ENCODE measurements at places on chromosomes 1 and 21.
A peak's percentile ranks its signal among the peaks of the same experiment; 100 is the strongest.

DNA sequence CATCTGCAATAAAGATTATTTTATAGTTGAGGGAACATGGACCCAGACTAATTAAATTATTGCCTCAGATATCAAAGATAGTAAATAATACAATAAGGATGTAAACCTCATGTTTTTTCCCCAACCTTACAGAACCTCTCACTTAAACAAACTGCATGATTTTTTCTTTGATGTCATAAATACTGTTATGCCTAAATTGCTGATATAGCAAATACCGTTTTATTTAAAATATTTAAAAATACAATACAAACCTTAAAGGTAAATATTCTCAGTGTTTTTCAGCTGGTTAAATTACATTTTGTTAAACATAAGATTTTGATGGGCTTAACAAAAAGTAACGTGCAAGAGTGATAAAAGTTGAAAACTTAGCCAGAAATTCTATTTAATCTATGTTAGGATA, 24.4 kb upstream of the RGS2 start:
- no peak for DNase-seq

GRCh38 chr1:200561856-200562214, 58.7 kb downstream of the KIF14 start:
- DNase-seq = no peak

- no peak for DNase-seq
These were observed 147.8 kb downstream of the TLR5 start for GRCh38 chr1:222995236-222995580.

DNA sequence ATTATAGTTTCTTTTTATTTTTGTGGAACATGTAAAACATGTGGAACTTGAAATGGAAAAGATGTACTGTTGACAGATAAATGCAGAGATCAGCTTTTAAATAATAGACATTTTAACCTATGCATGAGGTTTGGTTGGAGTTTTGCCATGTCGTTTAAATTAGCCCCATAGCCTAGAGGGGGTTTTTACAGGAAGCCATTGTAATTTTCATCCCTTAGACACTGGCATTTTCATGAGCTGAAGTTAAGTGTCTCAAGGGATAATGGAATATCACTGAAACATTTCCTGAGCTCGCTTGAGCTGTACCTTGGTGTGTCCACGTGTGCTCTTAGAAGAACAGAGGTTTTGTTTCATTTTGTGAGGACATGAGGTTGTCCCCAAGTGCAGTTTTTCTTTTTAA, 54.2 kb downstream of the HMCN1 start:
- DNase-seq = no peak

DNA sequence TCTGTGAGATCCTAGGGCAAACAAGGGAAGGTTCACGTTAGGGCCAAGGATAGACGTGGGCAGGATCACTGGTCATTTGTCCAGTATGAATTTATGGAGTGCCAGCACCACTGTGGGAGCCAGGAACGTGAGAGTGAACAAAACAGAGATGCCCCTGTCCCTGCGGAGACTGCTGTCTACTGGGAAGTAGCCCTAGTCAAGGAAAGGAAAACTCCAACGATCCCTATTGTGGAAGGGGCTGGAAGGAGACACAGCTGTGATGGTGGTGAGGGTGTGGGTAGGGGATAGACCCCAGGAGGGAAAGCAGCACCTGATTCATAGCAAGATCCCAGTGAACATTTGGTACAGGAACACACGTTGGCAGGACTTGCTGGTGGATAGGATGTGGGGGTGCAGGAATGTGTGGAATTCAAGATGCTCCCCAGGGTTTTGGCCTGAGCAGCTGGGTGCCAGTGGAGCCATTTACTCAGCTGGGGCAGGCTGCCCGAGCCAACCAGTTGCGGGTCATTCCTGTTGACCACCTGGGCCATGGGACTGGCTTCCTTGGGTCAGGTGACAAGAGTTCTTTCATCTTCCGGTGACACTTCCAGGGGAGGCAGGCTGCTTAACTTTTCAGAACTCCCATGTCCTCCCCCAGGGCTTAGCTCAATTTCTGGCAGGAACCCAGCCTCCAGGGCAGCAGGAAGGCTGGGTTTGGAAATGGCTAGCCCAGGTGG, 1.2 kb upstream of the ATP13A2 start:
- no peak for DNase-seq

GRCh38 chr21:45636951-45637646, 6.4 kb upstream of the PCBP3 start:
- no peak for DNase-seq

GRCh38 chr21:23887725-23888306, 1719.5 kb downstream of the MRPL39 start:
- DNase-seq = no peak

- DNase-seq = no peak
These were observed 250.3 kb downstream of the PTPRC start for GRCh38 chr1:198889101-198889500.

GRCh38 chr1:191618181-191618580, 540.1 kb upstream of the RGS18 start:
- DNase-seq = no peak

DNA sequence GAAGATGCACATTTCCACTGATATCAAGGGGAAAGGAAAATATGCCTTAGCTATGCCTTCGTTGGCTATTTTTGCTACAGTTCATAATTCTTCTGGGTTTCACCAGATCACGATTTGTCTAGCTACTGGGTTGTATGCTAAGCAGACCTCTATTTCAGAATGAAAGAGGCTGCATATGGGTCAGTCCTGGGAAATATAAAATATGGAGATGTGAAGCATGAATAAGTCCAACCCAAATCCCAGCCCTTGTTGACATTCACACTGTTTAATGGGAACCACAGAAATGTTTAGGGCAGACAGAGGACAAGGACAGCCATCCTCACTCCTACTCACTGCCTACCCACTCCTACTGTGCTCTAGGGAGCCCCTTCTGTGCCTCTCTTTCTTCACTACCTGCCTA, 343.2 kb upstream of the CAMK1G start:
- DNase-seq = no peak

GRCh38 chr1:113219828-113220227, 146.8 kb downstream of the LRIG2 start:
- no peak for DNase-seq

DNA sequence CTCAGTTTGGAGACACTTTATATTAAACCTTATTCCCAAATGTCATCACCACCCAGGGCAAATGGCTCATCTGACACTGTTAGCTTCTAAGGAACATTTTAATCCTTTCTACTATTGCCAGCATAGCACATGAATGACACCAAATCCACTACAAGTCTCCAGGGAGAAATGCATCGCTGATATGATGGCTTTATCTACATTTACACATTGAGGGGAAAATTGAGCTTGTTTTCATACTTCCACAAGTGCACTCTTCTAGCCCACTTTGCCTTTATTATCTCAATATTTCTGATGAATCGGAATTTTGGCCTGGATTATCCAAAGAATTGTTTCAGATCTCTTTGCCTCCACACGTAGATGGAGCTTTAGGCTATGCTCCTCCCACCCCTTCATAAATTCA, 75.4 kb downstream of the RUNX1 start:
- no peak for DNase-seq

GRCh38 chr1:56457756-56458375, 121.5 kb downstream of the PLPP3 start:
- DNase-seq = no peak

DNA sequence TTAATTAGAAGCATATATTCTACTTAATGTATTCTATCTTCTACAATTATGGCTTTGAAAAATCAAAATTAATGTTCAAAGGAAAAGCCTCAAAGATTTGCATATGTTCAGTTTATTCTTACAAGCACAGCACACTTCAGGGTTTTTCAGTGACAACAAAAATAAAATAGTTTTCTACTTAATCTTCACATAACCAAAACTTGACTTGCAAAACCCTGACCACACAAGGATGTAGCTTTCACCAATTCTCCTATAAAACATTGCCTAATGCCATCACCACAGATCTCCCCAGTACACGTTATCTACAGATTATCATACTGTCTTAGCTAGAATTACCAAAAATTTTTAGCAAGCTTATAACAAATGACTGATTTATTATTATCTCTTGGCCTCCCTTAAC, 23.3 kb downstream of the LPAR3 start:
- DNase-seq = no peak

DNA sequence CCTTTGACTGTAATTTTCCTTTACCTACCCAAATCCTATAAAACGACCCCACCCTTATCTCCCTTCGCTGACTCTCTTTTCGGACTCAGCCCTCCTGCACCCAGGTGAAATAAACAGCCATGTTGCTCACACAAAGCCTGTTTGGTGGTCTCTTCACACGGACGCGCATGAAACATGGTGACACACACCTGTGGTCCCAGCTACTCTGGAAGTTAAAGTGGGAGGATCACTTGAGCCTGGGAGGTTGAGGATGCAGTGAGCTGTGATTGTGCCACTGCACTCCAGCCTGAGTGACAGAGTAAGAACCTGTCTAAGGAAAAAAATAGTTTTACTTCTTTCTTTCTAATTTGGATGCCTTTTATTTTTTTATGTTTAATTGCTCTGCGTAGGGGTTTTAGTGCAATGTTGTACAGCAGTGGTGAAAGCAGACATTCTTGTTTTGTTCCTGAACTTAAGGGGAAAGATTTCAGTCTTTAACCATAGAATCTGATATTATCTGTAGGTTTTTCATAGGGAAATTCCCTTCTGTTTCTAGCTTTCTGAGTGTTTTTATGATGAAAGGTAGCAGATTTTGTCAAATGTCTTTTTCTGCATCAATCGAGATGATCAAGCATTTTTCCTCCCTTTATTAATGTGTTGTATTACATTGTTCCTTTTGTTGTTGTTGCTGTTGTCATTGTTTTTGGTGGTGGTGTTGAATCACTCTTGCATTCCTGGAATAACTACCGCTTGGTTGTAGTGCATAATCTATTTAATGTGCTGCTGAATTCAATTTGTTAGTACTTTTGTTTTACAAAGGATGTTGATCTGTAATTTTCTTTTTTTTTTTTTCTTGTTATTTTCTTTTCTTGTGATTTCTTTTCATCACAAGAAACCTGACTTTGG, 497.4 kb downstream of the DISC1 start:
- DNase-seq = peak; percentile 12

GRCh38 chr1:19563324-19564097, 78.2 kb upstream of the CAPZB start:
- no peak for DNase-seq

- DNase-seq = no peak
These were observed 541.7 kb upstream of the PBX1 start for GRCh38 chr1:164017239-164017638.

DNA sequence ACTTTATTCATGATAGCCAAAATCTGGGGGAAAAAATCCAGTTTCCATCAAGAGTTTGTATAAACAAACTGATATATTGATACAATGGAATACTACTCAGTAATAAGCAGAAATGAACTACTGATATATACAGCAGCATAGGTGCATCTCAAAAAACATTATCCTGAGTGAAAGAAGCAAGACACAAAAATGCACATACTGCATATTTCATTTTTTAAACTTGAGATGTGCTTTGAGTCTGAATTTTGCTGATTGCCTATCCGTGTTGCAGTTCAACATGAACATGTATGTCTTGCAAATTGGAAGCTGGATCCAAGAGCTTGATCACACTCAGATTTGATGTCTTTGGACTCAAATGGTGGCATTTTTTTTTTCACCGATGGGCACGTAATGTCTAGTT, 132.4 kb downstream of the TSEN15 start:
- no peak for DNase-seq

- peak; percentile 62 for DNase-seq
These were observed 1.2 kb downstream of the HSPG2 start for GRCh38 chr1:21935891-21936365.

DNA sequence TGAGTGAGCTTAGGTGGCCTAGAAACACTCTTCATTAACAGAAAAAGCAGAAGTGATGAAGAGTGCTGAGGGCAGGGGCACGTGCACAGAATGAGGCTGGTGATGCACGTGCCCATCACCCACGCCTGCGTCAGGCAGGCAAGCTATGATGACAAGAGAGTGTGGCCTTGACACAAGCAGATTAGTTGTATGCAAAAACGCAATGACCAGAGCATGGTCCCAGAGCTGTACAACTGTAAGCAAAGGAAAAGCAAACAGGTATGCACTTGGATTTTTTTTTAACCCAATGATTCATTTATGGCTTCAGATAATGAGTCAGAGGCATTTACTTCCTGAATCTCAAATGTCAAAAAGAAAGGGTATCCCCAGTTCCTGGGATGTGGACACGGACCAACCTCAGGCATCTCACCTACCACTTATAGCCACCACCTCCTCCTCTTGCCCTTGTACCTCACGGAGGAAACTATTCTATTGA, 9.1 kb upstream of the TMEM61 start:
- DNase-seq = peak; percentile 92

DNA sequence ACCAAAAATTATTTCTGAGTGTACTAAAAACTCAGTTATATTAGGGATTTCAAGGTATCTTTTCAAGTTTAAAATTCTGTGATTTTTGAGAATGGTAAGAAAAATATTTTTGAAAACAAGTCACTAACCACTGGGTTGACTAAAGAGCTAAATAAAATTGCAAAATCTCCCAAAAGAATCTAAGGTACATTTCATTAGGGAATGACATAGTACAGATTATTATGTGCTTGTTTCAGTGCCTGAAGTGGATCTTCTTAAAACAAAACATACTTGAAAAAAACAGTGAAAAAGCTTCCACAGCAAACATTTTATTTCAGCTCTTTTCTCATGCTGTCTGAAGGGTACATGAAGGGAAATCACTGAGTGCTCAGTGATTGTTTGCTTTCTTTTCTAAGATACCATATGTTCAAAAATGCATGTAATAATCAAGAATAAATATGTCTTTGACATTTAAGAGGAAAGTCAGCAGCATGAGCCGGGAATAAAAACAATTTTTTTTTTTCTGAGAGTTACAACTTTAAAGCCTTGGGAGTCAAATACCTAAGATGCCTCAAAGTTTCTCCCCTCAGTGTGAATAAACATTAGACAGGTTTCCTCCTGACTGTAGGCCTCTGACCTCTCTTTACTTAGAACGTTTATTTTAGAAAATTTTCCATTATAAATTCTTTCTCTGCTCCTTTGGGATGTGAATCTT, 200.7 kb downstream of the KCNT2 start:
- no peak for DNase-seq

DNA sequence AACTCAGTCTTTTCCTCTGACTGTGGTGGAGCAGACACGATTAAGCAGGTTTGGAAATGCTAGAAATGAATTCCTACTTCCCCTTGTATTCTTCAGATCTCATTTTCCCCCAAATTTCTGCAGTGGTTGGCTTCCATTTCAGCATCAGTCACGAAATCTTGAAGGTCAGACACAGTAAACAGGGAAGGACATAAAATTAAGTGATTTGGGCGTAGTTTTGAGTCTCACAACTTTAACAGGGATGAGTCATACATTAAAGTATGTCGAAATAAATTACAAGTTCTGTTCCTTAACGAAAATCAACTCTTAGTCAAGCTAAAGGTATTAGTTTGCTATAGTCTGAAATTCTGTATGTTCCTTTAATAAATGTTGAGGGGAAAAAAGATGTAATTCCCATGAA, 61.1 kb downstream of the HNRNPR start:
- DNase-seq = peak; percentile 84
